ENCODE measurements at places on chromosomes 13 and 19.
A peak's percentile ranks its signal among the peaks of the same experiment; 100 is the strongest.

GRCh38 chr13:73138638-73139491, 80.1 kb downstream of the KLF5 start:
- DNase-seq, result peak; percentile 25

DNA sequence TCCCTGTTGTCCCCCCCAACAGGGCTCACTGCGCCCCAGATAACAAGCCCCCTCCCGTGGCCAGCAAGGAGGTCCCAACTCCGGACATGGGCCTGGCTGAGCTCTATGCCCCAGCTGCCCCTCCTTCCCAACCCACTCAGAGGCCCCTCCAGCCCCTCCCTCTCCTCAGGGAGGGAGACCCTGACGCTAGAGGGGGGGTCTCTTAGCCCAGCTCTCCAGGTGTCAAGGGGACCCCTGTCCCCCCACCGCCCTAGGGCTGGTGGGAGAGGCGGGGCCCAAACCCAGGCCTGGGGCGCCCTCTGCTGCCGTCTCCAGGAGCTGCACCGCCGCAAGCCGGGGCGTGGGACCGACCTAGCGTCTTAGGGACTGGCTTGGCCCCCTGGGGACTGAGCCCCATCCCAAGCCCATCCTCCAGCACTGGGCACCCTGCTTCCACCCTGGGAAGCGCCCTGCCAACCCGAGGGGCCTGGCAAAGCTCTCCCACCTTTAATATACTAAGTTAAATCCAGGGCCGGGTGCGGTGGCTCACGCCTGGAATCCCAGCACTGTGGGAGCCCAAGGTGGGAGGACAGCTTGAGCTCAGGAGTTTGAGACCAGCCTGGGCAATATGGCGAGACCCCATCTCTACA, 1.4 kb downstream of the GRIN3B start:
- peak; percentile 55 for DNase-seq

GRCh38 chr13:102386461-102386860, 15.4 kb downstream of the FGF14 start:
- DNase-seq, result no peak

DNA sequence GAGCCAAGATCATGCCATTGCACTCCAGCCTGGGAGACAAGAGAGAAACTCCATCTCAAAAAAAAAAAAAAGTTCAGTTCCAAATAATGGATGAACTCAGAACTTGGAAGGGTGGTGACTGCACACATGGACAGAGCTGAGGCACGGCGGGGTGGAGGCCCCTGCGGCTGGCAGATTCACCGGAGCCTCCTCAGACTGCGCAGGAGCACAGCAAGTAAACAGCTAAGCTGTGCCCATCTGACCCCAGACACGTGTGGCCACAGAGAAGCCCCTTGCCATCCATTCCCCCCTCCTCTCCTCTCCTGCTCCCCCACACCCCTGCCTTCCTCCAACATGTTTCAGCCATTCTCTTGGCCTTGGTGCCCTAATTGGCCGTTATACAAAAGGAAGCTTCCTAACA, 15.6 kb upstream of the PROZ start:
- no peak for DNase-seq

- no peak for DNase-seq
Observed at GRCh38 chr13:77674852-77675251, 22.6 kb upstream of the SLAIN1 start.

DNA sequence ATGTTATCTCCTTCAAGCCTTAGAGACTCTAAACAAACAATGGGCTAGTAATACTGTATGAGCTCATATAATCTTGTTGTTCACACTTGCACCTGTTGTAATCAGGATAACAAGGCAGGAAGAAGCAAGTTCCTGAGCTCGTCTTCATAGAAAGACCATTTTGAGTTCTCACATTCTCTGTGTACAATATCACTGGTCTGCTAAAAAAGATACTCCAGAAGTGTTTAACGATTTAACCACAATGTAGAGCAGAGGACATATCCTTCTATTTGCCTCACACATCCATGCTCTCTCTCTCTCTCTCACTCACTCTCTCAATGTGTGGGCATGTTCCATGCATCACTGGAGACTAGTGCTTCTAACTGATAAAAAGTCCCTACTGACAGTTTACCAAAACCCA, 122.9 kb downstream of the MIPEP start:
- DNase-seq, result no peak

Data from mesendoderm (in vitro differentiated cells).